ENCODE measurements at places on chromosomes 16 and 17.

- no peak for DNase-seq
Measured at GRCh38 chr17:29113334-29113733, 66.9 kb downstream of the MYO18A start.

DNA sequence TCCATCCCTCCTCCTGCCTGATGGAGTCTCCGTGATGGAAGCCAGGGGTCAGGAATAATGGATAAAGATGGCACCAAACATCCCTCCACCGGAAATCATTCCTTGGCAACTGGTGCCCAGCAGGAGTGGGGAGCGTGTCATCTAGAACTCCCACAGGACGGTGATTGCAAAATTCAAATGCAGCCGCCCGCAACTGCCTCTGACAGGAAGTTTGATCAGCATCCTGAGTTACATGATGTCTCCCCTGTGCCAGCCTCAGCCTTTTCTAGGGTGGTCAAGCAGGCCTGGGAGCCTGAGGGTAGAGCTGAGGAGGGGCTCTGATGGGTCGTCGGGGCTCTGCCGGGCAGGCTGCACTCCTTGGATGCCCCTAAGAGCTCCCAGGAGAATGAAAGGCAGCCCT, 52.8 kb downstream of the GSG1L start:
- DNase-seq: peak; percentile 47

GRCh38 chr16:30533748-30534367, 800 bp downstream of the ZNF747 start:
- DNase-seq: no peak

- DNase-seq: no peak
Measured at GRCh38 chr16:85459529-85460251, 153.4 kb upstream of the GSE1 start.

DNA sequence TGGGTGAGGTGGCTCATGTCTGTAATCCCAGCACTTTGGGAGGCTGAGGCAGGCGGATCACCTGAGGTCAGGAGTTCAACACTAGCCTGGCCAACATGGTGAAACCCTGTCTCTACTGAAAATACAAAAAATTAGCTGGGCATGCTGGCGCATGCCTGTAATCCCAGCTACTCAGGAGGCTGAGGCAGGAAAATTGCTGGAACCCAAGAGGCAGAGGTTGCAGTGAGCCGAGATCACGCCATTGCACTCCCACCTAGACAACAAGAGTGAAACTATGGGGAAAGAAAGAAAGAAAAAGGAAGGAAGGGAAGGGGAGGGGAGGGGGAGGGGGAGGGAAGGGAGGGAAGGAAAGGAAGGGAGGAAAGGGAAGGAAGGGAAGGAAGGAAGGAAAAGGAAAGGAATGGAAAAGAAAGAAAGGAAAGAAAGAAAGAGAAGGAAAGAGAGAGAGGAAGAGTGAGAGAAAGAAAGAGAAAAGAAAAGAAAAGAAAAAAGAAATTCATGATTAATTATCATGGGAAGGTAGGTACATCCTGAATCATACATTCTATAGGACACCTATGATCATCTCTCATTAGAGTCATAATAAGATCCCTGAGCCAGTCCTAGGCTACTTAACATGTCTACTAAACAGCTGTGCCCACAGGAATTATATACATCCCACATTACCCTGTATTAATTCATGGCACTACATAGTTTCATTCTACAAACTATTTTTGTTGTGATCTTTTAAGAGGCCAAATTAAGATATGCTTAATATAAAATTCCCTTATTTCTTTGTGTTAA, 40.9 kb downstream of the CREBBP start:
- no peak for DNase-seq

DNA sequence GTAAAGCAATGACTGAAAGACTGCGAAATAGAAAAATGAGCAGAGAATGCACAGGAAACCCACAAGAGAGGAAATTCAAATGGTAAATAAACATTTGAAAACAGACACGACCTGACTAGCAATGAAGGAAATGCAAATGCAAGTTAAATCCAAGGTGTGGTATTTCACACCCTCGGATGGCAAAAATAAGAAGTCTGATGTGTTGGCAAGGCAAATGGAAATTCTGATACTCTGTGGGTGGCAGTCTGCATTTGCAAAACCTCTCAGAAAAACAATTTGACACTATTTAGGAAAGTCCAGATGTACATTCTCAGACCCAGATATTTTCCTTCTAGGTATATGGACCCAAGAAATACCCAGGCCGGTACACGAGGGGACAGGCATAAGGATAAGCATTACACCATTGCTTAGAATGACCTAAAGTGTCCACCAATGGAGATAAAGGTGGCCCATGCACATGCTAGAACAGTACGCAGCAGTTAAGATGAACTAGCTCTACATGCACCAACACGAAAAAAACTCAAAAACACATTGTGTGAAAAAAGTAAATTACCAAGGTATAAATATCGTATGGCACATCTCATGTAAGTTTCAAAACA, 116.7 kb downstream of the GAS7 start:
- DNase-seq: no peak

DNA sequence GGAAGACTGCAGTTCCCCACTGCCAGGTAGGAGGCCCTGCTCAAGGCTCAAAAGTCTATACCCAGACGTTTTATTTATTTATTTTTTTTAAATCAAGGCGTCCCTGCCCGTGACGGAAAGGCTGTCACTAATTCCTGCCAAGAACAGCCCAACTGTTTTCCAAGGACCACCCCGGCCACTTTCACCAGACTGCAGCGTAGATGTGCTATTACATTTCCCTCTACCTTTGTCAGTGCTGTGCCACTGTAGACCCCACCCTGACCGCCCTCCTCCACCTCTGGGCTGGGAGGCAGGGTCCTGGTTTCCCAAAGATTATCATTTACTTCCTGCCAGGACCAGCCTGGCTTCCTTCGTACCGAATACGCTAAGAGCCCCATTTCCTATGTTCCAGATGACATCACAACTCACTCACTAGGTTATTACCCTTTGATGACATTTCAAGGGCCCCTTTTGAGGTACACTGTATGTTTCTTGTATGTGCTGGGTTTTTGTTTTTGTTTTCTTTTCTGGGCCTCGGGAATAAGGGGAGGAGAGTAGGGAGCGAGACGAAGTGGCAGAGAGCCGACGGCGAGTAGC, 6.3 kb upstream of the RNF227 start:
- DNase-seq: no peak

GRCh38 chr16:64147941-64148340, 973.9 kb downstream of the CDH11 start:
- no peak for DNase-seq

Data from head of caudate nucleus (tissue), 42 donors.